ENCODE measurements at places on chromosomes 16 and 17.
A peak's percentile ranks its signal among the peaks of the same experiment; 100 is the strongest.

- no peak for DNase-seq
These were observed 89.3 kb upstream of the ZNF750 start for GRCh38 chr17:82929011-82929622.

DNA sequence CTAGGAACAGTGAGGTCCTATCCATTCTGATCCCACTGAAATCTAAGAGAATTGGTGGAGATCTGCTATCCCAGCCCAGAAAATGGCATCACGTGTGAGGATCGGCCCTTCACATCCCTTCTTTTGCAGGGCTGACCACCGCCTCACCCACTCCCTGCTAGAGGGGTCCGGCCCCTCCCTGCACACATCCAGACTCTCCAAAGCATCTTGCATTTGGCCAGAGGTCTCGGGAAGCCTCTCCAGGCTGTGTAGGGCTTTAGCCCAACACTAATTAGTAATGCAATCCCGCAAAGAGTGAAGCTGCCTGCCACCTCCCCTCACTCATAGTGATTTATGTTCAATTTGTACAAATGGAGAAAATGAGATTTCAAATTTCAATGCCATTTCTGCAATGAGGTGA is 434.4 kb upstream of the ZFHX3 start:
- DNase-seq: no peak

DNA sequence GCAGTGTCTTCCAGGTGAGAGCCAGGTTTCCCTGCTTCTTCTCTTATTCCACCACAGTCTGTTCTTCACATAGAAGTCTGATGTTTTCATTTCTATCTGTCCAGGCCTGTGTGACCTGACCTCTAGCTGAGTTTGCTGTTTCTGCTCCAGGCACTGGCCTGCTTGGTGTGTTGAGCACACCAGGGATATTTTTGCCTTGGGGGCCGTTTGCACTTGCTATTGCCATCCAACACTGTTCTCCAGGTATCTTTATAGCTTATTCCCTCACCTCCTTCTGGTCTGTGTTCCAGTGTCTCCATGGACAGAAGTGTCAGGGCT is 41.4 kb downstream of the MRTFB start:
- no peak for DNase-seq

DNA sequence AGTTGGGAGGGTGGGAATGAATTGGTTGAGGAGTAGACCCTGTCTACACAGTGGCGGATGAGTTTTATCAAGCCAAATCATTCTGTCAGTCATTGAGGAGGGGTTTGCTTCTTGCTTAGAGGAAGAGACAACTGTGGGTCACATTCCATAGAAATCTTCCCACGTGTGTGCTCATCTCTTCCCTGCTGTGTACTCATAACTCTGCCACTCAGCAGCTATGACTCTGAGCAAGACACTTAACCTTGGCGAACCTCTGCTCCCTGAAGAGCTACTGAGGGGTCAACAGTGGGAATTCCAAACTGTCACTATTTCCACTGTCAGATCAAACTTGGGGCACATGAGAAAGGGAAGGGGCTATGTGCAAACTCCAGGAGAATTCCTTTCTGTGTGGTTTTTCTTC is 72.6 kb upstream of the COX10 start:
- no peak for DNase-seq

- DNase-seq: no peak
These were observed 52.4 kb upstream of the NLK start for GRCh38 chr17:27990100-27990499.

DNA sequence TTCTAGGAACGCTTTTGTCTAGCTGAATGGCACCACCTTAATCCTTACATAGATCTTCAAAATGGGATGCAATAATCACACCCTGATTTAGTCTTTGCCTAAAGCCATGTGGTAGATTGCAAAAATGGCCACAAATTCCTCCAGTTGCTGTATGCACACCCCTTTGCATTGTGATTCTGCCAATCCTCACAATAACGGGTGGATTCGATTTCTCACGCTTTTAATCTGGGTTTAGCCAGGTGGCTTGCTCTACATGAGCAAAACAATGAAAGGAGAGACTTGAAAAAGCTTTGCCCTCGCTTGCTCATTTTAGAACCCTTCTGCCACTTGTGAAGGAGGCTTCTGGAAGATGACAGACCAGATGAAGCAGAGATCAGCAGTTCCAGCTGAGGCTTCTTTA is 50.3 kb upstream of the B4GALNT2 start:
- DNase-seq: no peak

DNA sequence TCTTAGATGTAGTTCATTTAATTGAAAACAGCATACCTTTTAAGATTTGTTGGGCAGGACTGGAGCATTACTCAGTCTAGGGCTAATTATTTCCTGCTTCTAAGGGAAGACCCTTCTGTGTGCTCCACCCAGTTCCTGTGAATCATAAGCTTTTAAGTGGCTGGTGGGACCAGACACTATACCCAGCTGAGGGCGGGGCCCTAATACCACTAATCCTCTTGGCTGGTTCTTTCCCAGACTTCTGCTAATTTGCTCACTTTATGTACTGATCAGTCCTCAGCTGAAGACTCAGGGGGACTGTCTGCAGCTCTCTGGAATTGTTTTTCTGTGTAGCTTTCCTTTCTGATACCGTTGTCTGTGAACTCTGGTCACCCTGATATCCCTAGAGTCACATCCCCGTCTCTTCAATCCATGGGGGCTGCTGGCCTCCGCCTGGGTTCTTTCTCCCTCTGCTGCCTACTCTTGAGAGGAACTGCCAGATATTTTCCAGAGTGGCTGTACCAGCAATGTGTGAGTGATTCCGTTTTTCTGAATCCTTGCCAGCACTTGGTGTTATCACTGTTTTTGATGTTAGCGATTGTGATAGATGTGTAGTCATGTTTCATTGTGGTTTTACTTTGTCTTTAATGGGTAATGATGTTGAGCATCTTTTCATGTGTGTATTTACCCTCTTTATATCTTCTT is 35.1 kb downstream of the MFSD11 start:
- no peak for DNase-seq

DNA sequence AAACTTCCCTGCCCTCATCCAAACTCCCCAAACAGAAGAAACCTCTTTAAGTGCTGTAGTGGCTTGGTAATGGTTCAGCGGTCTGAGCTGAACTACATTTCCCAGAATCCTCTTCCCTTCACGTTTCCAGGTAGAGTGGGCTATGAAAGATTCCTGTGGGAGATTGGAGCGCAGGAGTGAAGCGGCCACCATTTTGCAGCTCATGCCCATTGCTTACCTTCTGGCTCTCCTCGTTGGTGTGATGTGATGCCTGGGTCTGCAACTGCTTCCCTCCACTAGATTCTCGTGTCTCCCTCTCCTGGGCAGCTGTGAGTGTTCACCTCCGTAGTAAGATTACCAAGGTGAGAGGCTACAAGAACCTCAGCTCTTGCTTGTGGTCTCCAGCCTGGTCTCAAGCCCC is 82.1 kb downstream of the GPR139 start:
- no peak for DNase-seq

- DNase-seq: no peak
These were observed 621.2 kb upstream of the CDH5 start for GRCh38 chr16:65745201-65745708.

- DNase-seq: no peak
These were observed 215.7 kb downstream of the PRKCA start for GRCh38 chr17:66518108-66518507.

GRCh38 chr17:51354936-51355335 is 94.6 kb downstream of the UTP18 start:
- no peak for DNase-seq

DNA sequence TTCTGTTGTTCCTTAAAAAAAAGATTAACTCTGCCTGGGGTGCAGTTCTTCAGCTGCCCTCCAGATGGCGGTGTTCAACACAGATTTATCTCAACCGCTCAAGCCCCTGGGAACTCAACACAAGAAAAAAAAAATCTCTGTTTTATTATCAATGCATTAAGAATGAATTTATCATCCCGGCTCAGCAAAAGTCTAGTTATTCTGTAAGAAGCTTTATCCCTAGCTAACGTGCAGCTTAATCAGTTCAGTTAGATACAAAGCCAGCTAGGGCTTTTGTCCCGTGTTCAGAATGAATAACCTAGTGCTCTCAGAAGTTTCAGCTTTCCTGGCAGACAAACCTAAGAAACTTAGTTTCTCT is 475.9 kb upstream of the CCL2 start:
- peak; percentile 12 for DNase-seq

GRCh38 chr17:49224198-49224996 is 6.2 kb downstream of the PHOSPHO1 start:
- DNase-seq: no peak

GRCh38 chr16:80656711-80657150 is 115.9 kb downstream of the DYNLRB2 start:
- no peak for DNase-seq

DNA sequence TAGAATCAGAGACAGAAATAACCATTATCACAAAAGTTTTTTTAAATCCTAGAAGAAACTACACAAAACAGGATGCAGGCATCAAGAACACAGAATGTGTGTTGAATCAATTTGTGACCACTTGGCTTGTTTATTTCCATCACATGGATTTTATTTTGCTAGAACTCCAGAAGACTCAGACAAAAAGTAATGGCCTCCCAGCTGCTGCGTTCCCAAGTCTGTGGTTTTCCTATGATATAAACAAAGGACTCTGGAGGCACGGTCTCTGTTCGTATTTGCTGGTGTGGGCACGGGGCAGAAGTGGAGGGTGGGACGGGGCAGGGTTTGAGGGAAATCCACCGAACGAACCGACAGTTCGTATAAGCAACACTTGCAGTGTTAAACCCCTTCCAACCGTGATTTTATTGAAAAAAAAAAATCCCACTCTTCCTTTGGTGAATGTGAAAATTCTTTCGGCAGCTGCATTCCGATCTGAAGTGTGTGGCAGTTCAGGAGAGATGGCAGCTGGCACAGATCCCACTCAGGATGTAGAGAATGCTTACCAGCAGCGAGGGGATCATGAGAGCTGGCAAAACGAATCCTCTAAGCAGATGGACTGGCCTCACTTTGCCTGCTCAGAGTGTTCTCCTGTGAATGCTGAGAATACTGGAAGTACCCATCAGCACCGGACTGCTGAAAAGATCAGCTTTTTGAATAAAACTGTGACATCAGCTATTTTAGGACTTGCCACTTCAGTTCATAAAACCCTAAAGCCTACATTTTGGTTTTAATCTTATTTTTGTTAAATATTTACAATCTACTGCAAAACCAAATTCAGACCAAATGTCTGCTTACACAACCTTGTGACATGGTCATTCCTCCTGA is 165.2 kb downstream of the VPS53 start:
- no peak for DNase-seq

DNA sequence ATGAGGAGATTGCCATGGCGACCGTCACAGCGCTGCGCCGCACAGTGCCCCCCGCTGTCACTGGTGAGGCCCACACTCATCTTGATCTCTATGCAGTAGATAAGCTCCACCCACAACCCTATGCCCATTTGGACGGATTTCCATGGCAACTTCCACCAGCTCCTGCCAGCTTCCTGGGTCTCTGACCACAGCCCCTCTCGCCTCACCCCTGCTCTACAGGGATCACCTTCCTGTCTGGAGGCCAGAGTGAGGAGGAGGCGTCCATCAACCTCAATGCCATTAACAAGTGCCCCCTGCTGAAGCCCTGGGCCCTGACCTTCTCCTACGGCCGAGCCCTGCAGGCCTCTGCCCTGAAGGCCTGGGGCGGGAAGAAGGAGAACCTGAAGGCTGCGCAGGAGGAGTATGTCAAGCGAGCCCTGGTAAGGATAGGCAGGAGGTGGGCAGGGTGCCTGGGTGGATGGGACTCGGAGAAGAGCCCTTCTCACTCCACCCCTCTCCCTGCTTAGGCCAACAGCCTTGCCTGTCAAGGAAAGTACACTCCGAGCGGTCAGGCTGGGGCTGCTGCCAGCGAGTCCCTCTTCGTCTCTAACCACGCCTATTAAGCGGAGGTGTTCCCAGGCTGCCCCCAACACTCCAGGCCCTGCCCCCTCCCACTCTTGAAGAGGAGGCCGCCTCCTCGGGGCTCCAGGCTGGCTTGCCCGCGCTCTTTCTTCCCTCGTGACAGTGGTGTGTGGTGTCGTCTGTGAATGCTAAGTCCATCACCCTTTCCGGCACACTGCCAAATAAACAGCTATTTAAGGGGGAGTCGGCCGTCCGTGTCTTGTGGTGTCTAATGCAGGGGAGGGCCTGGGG is 4.3 kb downstream of the ALDOA start:
- DNase-seq: no peak

GRCh38 chr17:4594931-4595684 is 10.8 kb downstream of the SMTNL2 start:
- DNase-seq: no peak

DNA sequence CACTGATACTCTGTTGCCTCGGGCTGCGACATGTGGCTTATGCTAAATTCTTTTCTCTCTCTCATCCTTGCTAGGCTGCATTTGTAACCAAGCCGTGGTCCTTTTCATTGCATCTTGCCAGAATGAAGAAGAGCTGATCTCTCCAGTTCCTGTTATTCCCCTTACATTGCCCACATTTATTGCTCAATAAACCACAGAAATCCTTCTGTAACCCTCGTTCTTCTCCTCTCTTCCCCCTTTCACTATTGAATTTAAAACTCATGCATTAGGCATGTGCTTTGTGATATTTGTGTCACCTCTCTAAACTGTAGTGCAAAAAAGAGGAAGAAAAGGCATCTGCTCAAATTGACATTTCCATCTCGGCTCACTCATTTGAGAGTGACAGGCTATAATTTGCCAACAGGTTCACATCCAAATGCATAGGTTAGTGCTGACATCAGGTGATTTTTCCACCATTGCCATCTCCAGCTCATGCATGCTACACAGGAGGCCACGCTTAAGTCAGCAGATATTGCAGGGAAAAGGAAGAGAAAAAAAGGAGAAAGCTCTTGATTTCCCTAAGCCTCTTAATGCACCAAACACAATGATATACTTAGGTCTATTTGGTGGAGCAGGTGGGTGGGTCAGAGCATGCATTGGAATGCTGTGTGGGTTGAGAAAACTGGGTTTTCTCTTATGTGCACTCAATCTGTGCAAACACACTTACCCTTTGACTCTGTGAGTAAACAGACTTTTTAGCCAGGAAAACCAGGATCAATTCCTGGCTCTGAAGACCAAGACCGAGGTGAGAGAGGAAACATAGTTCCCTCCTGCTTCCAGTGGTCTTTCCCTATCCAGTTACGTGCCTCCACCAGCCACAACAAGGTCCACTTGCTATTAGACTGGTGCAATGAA is 642.7 kb downstream of the HS3ST4 start:
- peak; percentile 5 for DNase-seq

DNA sequence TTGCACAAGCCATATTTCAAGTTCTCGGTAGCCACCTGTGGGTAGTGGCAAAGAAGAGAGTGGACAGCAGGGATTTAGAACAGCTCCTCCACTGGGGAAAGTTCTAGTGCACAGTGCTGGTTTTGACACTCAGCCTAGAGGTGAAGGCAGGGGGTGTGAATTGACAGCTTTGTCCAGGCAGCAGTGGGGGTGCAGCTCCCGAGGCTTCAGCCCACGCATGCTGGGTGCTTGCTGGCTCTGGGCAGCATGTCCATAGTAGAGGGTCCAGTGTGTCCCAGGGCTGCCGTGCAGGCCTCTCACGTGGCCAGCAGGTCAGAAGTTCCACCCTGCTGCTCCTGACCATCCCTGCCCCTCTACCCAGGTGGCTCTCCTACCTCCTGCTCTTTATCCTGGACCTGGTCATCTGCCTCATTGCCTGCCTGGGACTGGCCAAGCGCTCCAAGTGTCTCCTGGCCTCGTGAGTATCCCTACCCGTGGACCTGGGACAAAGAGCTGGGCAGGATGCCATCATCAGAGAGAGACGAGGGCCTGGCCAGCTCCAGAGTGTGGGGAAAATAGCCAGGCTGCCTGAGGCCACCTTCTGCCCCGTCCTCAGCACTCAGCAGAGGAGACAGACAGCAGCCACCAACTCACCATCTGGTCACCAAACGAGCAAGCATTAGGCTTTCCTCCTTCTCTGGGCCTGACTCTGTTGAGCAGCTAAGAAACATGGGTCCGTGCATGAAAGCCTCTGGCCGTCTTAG is 29.8 kb downstream of the TTYH2 start:
- no peak for DNase-seq

- no peak for DNase-seq
These were observed 188.0 kb downstream of the CDH11 start for GRCh38 chr16:64933885-64934284.

All from KG1 (cell line).